Retina (tissue), 1 donor: ENCODE measurements at places on chromosomes 16 and 17.

GRCh38 chr16:21081329-21081728, 69.3 kb downstream of the DNAH3 start:
- DNase-seq = no peak

DNA sequence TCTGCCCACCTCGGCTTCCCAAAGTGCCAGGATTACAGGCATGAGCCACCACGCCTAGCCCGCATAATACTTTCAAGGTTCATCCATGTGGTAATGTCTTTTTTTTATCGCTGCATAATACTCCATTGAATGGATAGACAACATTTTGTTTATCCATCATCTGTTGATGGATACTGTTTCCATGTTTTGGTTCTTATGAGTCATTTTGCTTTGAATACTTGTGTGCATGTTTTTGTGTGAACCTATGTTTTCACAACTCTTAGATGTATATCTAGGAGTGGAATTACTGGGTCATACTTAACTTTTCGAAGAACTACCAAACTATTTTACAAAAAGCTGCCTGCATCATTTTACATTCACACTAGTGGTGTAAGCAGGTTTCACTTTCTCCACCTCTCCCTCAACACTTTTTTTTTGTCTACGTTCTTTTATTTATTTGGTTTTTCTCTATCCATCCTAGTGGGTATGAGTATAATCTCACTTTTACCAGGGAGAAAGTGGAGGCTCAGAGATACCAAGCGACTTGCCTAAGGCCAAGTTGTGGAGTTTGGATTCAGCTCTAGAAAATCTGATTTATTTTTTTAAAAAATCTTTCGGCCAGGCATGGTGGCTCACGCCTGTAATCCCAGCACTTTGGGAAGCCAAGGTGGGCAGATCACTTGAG, 151.2 kb downstream of the CMIP start:
- no peak for DNase-seq

GRCh38 chr17:74814453-74814852, 38.3 kb upstream of the NAT9 start:
- DNase-seq = no peak

DNA sequence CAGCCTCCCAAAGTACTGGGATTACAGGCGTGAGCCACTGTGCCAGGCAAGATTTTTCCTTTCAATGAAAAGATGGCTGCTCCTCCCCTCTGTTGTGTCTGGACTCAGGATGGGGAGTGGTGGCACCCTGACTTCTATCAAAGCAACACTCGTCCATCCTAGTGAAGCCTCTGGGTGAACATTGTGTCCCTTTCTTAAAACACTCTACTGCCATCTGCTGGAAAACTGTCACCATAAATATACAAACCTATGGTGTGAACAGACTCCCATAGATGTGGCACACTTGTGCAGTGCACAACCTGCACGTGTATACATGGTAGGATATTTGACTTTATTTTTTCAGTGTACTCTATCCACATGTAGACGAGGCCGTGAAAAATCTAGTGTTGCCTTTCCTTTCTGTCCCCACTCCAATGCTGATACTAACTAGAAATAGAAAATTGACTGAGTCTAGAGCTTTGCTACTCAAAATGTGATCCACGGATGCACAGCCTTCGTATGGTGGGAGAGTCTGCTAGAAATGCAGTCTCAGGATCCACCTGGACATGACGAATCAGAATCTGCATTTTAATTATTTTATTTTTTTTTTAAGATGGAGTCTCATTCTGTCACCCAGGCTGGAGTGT, 55.9 kb upstream of the PLCG2 start:
- peak; percentile 72 for DNase-seq

DNA sequence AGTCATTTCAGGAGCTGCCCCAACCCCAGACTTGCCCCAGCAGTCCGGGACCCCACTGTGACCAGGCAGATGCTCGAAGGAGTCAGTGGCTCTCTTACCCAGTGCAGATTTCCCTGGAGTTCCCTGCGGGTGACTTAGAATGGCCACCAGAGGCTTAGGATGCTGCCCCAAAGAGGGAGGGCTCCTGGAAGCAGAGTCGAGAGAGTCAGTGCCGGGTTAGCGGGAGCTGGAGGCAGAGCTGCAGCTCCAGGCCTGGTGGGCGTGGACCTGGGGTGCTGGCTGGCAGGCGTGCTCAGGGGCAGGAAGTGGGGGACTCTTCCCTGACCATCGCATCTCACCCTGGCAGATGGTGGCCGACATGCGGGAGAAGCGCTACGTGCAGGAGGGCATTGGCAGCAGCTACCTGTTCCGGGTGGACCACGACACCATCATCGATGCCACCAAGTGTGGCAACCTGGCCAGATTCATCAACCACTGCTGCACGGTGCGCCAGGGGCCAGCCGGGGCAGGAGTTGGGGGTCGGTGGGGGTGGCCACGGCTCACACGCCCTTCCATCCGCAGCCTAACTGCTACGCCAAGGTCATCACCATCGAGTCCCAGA, 1.6 kb upstream of the HSD3B7 start:
- DNase-seq = no peak

DNA sequence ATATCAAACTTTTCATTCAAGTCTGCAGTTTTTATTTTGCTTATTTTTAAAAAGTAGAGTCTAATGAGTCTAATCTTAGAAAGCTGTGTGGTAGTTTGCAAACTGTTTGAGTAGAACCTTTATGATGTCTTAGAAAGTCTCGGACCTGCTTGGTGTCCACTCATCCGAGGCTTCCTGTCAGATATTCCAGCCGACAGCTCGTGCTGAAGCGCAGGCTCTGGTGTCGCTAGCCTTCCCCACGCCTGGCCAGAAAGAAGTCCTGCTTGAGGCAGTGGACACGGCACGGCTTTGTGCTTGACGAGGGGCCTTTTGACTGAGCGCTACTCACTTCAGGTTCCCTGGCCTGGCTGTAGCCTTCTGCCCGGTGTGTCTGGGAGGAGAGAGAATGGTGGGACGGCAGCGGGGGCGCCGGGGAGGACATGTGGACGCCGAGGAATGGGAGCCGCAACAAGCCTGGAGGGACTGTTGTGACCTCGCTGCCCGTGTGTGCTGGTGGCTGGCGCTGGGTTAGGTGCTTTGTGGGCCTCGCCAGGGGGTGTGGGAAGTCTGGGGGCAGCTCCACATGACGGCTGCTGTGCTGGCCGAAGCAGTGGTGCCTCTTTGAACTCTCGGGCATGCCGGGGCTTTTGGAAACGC, 33.5 kb downstream of the BANP start:
- DNase-seq = no peak

GRCh38 chr17:5282642-5283217, 646 bp downstream of the RABEP1 start:
- peak; percentile 20 for DNase-seq

- DNase-seq = no peak
Observed at GRCh38 chr17:41767324-41768042, 19.0 kb downstream of the JUP start.

- peak; percentile 67 for DNase-seq
Observed at GRCh38 chr17:48335858-48336500, 94.0 kb downstream of the SKAP1 start.

DNA sequence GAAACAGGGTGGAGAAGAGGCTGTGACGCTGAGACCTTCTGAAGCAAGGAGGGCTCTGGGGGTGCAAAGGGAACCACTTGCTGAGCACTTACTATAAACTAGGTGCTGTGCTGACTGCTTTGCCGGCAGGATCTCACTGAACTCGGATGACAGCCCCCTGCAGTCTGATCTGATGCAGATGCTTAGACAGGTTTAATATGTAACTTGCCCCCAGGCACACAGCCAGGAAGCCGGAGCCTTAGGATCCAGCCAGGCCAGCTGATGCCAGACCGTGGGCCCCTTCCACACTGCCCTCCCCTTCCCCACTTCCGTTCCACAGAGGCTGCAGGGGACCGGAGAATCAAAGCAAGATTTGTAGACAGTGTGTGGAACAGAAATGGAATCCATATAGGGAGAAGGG, 23.1 kb downstream of the SPACA3 start:
- no peak for DNase-seq

GRCh38 chr16:5175266-5175665, 77.7 kb upstream of the EEF2KMT start:
- no peak for DNase-seq

GRCh38 chr17:66200685-66201092, 8.8 kb upstream of the CEP112 start:
- peak; percentile 72 for DNase-seq

DNA sequence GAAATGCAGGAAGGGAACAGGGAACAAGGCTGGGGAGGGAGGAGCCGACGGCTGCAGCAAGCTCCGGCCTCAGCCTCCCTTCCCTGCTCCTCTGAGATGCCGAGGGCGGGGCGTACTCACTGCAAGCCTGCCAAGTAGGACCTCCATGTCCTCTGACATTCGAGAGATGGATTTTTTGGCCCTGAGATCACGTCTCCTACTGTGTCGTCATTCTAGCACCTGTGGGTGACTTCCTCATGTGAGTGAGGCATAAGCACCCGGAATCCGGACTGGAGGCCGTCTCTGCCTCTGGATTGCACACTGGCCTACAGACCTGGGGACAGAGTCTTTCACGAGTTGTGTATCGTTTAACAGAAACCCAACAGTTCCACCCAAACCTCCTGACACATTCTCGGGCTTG, 14.5 kb downstream of the MRM3 start:
- no peak for DNase-seq

GRCh38 chr16:83312015-83312717, 495.6 kb upstream of the HSBP1 start:
- no peak for DNase-seq

- DNase-seq = no peak
Observed at GRCh38 chr16:67034487-67034886, 5.5 kb downstream of the CBFB start.

- no peak for DNase-seq
Observed at GRCh38 chr16:27758544-27758943, 208.6 kb downstream of the KATNIP start.

- DNase-seq = peak; percentile 56
Observed at GRCh38 chr17:42980766-42981397, 517 bp downstream of the RUNDC1 start.

- no peak for DNase-seq
Observed at GRCh38 chr16:19856120-19856519, 28.5 kb downstream of the GPRC5B start.

DNA sequence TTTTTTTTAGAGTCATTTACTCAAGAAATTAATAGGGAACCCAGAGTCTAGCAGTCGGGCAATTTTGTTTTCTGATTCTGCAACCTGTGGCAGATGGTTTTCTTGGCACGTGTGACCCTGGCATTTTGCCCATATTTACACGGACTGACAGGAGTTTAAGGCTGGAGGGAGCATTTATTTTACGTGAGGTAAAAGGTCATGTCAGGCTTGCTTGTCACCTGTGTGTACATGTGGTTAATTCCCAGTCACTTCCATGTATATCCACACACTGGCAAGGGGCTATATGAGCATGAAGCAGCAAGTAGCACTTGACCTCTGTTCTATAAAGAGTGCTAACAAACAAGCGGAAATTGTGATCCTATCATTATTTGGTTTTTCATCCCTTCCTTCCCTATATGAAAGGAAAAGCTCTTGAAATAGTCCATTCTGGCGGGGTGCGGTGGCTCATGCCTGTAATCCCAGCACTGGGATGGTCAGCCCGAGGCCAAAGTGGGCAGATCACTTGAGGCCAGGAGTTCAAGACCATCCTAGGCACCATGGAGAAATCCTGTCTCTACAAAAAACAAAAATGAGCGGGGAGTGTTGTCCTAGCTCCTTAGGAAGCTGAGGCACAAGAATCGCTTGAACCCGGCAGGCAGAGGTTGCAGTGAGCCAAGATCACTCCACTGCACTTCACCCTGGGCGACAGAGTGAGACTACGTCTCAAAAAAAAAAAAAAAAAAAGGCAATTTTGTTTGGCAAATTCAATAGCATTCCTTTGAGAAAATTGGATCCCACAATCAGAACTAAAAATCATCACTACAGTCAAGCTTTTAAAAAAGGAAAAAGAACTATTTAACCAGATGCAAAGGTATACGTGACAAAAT, 2.1 kb downstream of the SPAG9 start:
- no peak for DNase-seq

- no peak for DNase-seq
Observed at GRCh38 chr17:78128551-78129350, at the start of gene TMC6. TMC6 (minus strand) TSS chr17:78128755; CDS start chr17:78126832, 1,923 bp downstream.

- no peak for DNase-seq
Observed at GRCh38 chr16:66474750-66475199, 47.7 kb downstream of the BEAN1 start.

DNA sequence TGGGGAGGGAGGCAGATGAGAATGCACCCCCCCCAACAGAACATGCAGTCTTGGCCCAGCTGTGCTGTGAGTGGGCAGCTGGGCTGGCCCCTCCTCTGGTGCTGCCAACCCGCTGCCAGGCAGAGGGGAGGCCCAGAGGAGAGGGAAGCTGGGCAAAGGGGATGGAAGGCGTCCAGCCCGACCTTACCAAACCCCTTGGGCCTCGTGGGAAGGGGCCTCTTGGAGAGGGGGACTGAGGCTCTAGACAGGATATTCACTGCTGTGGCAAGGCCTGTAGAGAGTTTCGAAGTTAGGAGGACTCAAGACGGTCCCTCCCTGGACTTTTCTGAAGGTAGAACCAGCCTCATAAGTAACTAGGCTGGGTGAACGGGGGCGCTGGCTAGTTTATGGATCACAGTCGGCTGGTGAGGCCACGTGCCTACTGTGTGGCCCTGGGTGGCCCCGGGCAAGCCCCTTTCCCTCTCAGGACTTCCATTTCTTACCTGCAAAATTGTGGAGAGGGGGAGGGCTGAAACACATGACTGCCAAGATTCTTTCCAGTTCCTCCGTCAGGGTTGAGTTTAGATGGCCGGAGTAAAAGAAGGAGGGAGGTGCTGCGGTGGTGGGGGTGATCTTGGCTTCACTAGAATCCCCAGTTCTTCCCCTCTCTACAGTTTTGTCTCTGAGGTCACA, 857 bp upstream of the STAT5A start:
- DNase-seq = no peak

DNA sequence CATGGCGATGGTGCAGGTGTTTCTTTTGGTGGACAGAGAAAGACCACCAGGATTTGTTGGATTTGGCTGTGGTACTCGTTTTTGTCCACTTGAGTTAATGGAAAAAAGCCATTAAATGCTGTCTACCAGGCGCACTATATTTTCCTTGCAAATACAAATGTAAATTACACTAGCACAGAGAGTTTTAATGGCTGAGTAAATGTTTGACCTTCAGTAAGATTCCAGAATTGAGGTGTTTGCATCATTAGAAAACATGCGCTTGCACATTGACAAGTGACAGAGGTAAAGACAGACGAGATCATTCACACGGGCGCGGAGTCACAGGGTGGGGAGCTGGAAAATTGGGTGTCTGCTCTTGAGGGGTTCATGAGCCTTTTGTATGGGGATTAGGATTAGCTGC, 53.5 kb upstream of the AKTIP start:
- no peak for DNase-seq

DNA sequence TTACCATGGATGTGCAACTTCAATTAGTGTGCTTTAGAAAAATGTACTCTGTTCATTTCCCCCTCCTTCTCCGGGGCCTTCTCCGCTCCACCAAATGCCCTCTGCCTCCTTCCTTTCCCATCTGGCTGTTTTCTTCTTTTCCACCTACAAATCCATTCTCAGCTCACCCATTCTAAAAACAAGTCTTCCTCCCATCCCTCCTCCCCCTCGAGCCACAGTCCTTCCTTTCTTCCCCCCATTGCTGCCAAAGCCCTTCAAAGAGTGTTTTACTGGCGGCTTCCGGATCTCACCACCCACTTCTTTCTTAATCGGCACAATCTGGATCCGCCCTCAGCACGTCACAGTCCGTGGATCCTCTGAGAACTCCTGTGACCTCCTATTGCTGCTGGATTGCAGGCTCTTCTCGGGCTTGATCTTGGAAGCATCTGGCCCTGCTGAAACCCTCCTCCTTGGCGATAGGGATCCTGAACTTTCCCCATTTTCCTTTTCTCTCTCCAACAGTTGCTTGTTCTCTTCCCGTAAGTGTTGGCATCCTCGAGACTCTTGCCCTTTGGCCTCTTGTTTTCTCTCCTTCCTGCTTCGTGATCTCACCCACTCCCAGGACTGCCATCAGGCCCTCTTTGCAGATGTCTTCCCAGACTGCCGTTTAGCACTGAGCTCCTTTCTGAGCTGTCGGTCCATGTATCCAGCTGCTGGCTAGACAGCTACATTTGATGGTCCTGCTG, 36.0 kb upstream of the FBXO47 start:
- DNase-seq = no peak
